ENCODE measurements at places on chromosomes 12 and 14. TPM values are rescaled to one million over a fixed set of nuclear protein-coding genes. Genes with fewer than 3 reads are reported as not detected.

Gene OSGEP
- 108 TPM for total RNA-seq

Gene SLC25A47
- not detected for total RNA-seq

Gene PMCH
- total RNA-seq = not detected

- H3K36me3 ChIP-seq = peaks cover 25% of the 10 kb centered on the region
- DNase-seq = no peak
- H3K27ac ChIP-seq = peak overlapping the region; percentile 54
- peaks cover 17% of the 10 kb centered on the region for H3K4me1 ChIP-seq
Measured at GRCh38 chr12:6392504-6392903, 8.5 kb downstream of the LTBR start.

DNA sequence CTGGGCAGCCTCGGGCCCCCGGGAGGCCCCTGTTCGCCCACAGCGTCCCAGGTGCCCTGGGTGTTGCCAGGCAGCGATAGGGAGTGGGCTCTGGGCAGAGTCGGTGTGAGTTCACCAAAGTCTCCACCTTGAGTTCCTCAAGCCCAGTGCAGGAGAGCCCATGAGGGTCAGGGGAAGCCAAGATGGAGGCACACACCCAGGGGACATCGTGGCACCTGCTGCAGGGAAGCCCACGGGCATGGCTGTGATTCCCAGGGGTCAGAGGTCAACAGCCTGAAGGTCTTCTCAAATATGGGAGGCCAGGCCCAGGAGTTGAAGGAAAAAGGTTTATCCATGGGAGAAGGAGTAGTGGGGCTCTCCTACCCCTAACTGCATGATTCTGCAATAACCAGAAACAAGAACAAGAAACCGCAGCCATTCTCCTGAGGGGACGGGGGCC is 148.8 kb downstream of the ADGRD1 start:
- H3K36me3 ChIP-seq = no peaks in the 10 kb centered on the region
- no peak overlapping the region for H3K27ac ChIP-seq
- no peak for DNase-seq
- no peak overlapping the region for H3K4me3 ChIP-seq

DNA sequence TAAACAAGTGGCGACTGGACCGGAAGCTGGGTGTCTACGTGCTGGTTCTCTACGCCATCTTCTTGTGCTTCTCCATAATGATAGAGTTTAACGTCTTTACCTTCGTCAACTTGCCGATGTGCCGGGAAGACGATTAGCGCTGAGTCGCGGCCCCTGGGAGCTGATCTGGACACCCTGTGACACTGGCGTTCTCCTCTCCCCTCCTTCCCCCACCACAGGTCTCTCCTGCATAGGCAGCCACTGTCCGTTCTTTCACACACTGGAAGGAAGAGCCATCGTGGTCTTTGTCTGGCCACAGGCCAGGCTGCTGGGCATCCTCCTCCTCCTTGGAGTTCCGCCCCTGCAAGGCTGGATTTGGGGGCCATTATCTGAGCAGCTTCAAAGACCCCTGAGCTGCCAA is 20.1 kb upstream of the RIN3 start:
- H3K27me3 ChIP-seq = no peaks in the 10 kb centered on the region
- no peak overlapping the region for H3K4me3 ChIP-seq
- H3K27ac ChIP-seq = no peak overlapping the region
- no peaks in the 10 kb centered on the region for H3K4me1 ChIP-seq

- H3K27me3 ChIP-seq = no peaks in the 10 kb centered on the region
- no peak for DNase-seq
- no peak overlapping the region for H3K4me3 ChIP-seq
- no peaks in the 10 kb centered on the region for H3K4me1 ChIP-seq
- H3K36me3 ChIP-seq = no peaks in the 10 kb centered on the region
Measured at GRCh38 chr12:102964872-102965271, 7.4 kb downstream of the ASCL1 start.

GRCh38 chr14:94560751-94561655 is at the start of gene SERPINA4:
Gene SERPINA4 (plus strand): TSS chr14:94561442. CDS start chr14:94563483, 2,041 bp downstream.
- H3K27ac ChIP-seq = no peak within 1 kb of the TSS
- H3K27me3 ChIP-seq = no peaks in the 10 kb centered on the region
- no peak for DNase-seq
- H3K4me3 ChIP-seq = no peak within 1 kb of the TSS
- no peaks in the 10 kb centered on the region for H3K4me1 ChIP-seq

DNA sequence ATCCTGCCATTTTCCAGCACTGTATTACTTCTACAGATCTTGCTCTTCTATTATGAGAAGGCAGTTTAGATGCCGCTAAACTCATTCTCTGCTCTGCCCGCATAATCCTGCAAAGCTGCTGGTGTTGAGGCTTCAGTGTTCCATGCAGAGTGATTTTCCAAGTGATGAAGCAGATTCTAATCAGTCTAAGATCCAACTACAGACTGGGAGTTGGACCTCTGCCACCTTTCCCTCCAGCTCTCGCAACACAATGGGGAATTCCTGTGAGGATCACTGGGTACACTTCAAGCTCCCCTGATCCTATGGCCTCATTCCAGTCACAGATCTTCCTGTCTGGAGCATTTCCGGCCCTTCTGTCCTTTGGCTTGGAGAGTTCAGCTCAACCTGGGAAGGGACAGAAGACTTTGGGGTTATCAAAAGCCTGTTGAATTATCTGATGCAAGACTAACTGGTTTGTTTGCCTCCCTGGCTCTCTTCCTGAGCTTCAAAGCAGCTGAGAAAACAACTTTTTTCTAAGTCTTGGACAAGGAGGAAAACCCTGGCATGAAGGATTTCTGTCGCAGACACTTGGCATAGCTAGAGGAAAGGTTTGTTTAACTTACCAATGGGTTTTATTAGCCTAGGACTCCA is 333.9 kb downstream of the ZFP36L1 start:
- peak overlapping the region; percentile 36 for H3K4me3 ChIP-seq
- no peak for DNase-seq
- H3K27me3 ChIP-seq = no peaks in the 10 kb centered on the region
- H3K4me1 ChIP-seq = peaks cover 40% of the 10 kb centered on the region
- H3K36me3 ChIP-seq = no peaks in the 10 kb centered on the region

DNA sequence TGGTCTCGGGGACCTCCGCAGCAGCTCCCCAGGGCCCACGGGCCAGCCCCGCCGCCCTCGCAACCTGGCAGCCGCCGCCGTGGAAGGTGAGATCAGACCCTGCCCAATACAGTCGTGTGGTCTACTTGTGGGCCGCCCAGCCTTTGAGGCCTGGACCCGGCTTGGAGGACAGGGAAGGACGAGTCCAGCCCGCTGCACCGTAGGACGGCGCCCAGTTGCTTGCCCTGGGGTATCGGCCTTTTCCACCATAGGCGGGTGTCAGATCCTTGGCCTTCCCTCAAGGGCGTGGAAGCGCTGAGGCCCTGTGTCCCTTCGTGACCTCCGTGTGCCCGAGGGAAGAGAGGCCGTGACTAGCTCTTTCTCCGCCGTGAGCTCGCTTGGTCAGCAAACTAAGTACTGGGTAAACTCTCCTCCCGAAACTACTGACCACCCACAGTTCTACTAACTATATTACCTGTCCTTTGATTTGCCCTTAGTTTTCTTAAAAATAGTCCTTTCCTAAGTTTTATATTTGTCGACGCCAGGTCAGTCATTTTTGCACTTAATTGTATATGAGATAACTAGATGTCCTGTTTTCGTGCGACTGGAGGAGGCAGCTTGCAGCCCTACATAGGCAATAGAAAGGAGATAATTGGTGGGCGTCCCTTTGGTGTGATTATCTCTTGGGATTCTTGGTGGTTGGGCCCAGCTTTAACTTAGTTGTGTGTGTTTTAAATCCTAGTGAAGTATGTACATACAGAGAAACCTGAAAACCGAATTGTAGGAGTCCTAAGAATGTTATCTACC is 757 bp downstream of the SLC25A3 start:
- peaks cover 20% of the 10 kb centered on the region for H3K4me1 ChIP-seq
- H3K36me3 ChIP-seq = peaks cover 11% of the 10 kb centered on the region
- H3K27me3 ChIP-seq = no peaks in the 10 kb centered on the region
- H3K27ac ChIP-seq = peak overlapping the region; percentile 90
- H3K4me3 ChIP-seq = peak overlapping the region; percentile 99

DNA sequence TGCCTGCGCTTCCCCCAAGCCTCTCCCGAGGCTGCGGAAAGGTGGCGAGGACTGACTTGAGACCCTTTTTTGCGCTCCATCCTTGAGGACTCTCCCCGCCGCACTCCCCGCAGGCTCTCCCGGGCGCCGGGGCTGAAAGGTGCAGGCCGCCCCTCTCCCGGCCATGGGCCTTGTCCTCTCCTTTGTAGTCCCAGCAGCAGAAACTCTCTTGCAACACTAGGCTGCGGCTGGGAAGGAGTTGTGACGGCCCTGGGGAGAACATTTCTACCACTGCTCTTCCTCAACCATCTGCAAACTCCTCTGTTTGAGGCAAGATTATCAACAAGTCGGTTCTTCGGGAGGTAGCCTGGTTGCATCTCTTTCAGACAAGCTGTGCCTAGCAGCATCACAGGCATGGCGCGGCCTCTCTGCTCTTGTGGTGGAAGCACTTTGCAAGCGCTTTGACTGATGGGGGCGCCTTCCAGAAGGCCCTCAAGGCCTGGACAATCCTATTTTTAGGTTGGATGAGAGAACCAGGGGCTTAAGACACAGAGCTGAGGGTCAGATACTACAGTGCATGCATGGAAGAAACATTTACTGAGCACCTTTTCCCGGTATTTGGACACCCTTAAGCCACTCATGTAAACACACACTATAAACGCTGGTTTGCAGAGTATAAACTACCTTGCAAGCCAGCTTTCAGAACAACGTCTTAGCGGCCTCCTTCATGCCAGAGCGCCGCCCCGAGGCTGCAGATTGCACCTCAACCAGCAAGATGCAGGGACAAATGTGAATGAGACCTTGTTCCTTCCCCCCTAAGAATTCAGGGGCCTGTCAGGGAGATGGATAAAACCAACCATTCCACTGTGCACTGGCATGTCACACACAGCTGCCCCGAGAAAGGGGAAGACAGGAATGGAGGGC is 1.2 kb upstream of the PRIMA1 start:
- H3K36me3 ChIP-seq = no peaks in the 10 kb centered on the region
- no peaks in the 10 kb centered on the region for H3K27me3 ChIP-seq
- H3K4me1 ChIP-seq = peaks cover 33% of the 10 kb centered on the region
- peak overlapping the region; percentile 54 for H3K27ac ChIP-seq
- no peak for DNase-seq
- H3K4me3 ChIP-seq = peak overlapping the region; percentile 80

- peaks cover under 1% of the 10 kb centered on the region for H3K4me1 ChIP-seq
- H3K27me3 ChIP-seq = no peaks in the 10 kb centered on the region
- no peaks in the 10 kb centered on the region for H3K36me3 ChIP-seq
- H3K4me3 ChIP-seq = no peak overlapping the region
- H3K27ac ChIP-seq = no peak overlapping the region
- DNase-seq = no peak
Measured at GRCh38 chr12:63949902-63950301, 105.4 kb downstream of the SRGAP1 start.

DNA sequence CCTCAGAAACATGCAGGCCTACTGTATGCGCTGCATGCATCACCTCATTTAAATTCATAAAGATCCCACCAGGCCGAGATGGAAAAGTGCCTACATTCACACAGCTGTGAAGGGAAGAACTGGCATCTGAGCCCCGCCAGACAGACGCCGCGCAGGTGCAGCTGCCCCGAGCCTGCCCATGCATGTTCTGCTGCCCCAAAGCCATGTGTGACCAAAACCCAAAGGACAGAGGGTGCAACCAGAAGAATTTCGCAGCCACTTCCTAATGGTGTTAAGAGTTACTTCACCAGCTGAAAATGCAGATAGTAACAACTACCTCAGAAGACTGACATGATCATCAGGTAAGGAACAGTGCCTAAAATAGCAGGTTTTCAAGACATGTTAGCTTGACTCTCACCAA is 13.5 kb upstream of the KRT8 start:
- no peak overlapping the region for H3K27ac ChIP-seq
- H3K4me3 ChIP-seq = no peak overlapping the region
- H3K4me1 ChIP-seq = no peaks in the 10 kb centered on the region
- H3K36me3 ChIP-seq = no peaks in the 10 kb centered on the region

GRCh38 chr14:99273766-99274345 is 1.9 kb upstream of the BCL11B start:
- H3K27ac ChIP-seq = no peak overlapping the region
- H3K4me1 ChIP-seq = peaks cover 17% of the 10 kb centered on the region
- no peaks in the 10 kb centered on the region for H3K36me3 ChIP-seq
- H3K4me3 ChIP-seq = peak overlapping the region; percentile 58

GRCh38 chr12:105420659-105421240 is 90.3 kb downstream of the C12orf75 start:
- no peaks in the 10 kb centered on the region for H3K27me3 ChIP-seq
- H3K4me3 ChIP-seq = no peak overlapping the region
- H3K4me1 ChIP-seq = no peaks in the 10 kb centered on the region
- no peak overlapping the region for H3K27ac ChIP-seq
- no peaks in the 10 kb centered on the region for H3K36me3 ChIP-seq

GRCh38 chr12:42128888-42129287 is 15.8 kb downstream of the GXYLT1 start:
- DNase-seq = no peak
- no peak overlapping the region for H3K27ac ChIP-seq
- H3K4me1 ChIP-seq = peaks cover 19% of the 10 kb centered on the region
- H3K4me3 ChIP-seq = no peak overlapping the region
- no peaks in the 10 kb centered on the region for H3K36me3 ChIP-seq

DNA sequence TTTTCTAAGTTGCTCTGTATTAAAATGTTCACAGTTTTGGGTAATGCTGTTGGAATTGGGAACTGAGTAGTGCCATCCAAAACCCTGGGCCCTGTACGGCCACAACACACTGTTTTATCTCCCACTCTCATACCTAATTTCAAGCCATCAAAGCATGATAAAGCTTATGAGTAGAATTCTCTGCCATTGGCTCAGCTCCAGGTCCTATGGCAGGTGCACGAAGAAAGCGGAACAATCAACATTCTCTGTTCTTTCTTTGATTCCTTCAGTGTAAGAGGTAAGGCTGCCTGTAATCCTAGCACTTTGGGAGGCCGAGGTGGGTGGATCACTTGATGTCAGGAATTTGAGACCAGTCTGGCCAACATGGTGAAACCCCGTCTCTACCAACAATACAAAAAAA is 394.9 kb downstream of the CCDC91 start:
- H3K27me3 ChIP-seq = no peaks in the 10 kb centered on the region
- H3K27ac ChIP-seq = no peak overlapping the region
- no peak overlapping the region for H3K4me3 ChIP-seq
- DNase-seq = no peak
- no peaks in the 10 kb centered on the region for H3K36me3 ChIP-seq

GRCh38 chr12:51867796-51868428 is 19.4 kb upstream of the FIGNL2 start:
- H3K4me1 ChIP-seq = peaks cover 23% of the 10 kb centered on the region
- no peak overlapping the region for H3K4me3 ChIP-seq
- no peaks in the 10 kb centered on the region for H3K27me3 ChIP-seq
- no peaks in the 10 kb centered on the region for H3K36me3 ChIP-seq

Data from thoracic aorta (tissue), 2 donors.